WTC11 (cell line): ENCODE measurements at places on chromosomes 3 and 15. TPM values are rescaled to one million over a fixed set of nuclear protein-coding genes. Genes with fewer than 3 reads are reported as not detected.

- DNase-seq = no peak
Measured at GRCh38 chr15:85470563-85471271, 90.3 kb downstream of the AKAP13 start.

DNA sequence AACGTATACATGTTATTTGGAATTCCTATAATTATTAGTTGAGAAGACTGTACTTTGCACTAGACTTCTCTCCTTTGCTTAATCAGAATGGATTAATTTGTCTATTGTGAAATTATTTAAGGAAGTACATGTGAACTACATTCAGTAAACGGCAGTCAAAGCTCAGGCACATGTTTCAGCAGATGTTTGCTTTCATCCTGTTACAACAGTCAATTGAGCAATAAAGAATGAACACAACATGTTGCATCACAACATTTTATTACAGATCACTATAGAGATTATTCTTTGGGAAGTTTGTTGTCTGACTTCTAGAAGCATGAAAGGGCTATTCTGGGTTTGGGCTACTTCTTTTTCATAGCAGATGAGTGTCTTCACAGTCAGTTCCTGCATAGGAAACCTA lies 39.2 kb downstream of the RAB27A start:
- no peak for DNase-seq

- DNase-seq = no peak
Measured at GRCh38 chr15:75920079-75920478, 16.4 kb downstream of the FBXO22 start.

GRCh38 chr3:2274526-2274925 lies 175.9 kb downstream of the CNTN4 start:
- no peak for DNase-seq

GRCh38 chr15:98807262-98807661 lies 158.9 kb downstream of the IGF1R start:
- no peak for DNase-seq

GRCh38 chr15:98164571-98164970 lies 204.1 kb downstream of the ARRDC4 start:
- DNase-seq = no peak

Gene TAGLN3
- 2.8 to 3.3 TPM (median 2.8 TPM) in 3 replicates for total RNA-seq

Gene THAP10
- 2.6 to 3.6 TPM (median 3.4 TPM) in 3 replicates for total RNA-seq
